Activated T-cell treated with anti-CD3 and anti-CD28 coated beads for 4 hours (primary cell): ENCODE measurements at places on chromosomes 7 and 10.

GRCh38 chr7:14858410-14858809 lies 44.1 kb downstream of the DGKB start:
- no peak for DNase-seq

DNA sequence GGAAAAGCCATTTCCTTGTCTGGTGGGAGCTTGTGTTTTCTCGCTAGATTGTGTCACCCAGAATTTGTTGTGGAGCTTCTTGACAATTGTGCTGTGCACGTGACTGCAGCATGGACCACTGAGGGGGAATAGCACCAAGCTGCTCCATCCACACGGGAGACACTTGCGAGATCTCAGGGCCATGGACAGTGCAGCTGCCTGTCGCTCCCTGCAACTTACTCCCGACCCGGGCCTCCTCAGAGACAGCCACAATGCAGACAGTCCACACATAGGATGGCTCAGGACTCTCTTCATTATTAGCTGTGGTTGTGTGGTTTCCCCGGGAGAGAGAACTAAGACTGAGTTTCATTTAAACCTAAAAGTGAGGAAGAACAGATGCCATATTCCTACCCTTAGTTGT lies 673.2 kb upstream of the GALNT17 start:
- DNase-seq: no peak

GRCh38 chr10:80660736-80661135 lies 123.0 kb downstream of the SH2D4B start:
- no peak for DNase-seq

- DNase-seq: no peak
Measured at GRCh38 chr7:84218681-84219080, 24.1 kb upstream of the SEMA3A start.

DNA sequence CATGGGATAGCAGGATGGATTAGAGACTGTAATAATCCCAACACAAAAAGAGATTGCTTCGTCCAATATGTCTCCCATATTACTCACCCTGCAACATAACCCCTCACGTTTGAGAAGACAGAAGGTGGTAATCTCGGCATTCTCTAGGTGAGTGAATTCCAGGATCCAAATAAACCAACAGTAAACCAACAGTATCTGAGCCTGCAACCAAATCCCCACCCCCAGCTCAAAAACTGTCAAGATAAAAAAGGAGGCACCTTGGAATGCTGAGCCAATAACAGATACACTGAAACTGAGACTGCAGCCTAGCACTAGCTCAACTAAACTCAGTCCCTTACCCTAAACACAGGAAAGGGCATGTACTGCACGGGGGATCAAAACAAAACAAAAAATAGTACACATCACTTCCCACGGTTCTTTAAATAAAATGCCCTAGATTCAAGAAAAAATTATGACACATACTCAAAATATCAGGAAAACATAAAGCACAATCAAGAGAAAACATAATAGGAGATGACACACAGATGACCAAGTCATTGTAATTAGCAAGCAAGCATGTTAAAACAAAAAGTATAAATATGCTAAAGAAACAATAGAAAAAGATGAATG lies 28.0 kb downstream of the IPMK start:
- no peak for DNase-seq

DNA sequence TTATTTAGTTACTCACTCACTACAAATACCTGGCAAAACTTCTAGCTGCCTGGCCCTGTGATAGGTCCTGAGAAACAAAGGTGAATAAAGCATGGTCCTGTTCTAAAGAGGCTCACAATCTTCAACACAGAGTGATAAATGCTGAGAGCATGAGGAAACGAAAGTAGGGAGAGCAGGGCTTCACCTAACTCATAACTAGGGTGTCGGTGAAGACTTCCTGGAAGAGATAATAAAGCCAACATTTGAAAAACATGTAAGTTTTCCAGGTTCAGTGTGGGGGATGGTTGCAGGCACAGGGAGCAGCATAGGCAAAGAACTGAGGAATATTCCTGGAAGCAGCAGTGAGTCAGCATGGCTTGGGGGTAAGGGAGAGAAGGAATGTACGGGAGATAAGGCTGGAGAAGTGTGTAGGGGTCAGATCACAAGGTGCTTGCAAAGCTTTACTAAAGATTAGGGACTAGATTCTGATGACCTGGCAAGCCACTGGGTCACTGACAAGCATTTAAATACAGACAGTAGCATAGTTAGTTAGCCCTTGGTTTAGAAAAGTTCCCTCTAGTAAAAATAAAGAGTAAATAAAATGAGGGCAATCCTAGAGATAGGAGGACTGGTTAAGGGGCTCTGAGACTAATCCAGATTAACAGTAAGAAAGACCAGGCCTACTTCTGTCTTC lies 5.1 kb downstream of the KEL start:
- DNase-seq: no peak

DNA sequence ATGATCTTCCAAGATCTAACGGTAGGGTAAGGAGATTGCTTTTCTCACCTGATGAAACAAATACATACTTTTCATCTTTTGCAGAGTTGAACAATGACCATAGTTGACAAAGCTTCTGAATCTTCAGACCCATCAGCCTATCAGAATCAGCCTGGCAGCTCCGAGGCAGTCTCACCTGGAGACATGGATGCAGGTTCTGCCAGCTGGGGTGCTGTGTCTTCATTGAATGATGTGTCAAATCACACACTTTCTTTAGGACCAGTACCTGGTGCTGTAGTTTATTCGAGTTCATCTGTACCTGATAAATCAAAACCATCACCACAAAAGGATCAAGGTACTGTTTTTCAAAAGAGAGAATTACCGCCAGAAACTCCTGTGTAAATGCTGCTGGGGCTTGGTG lies 79.9 kb downstream of the ANKRD61 start:
- DNase-seq: no peak

GRCh38 chr7:1151156-1151555 lies 8.8 kb downstream of the ZFAND2A start:
- DNase-seq: no peak

GRCh38 chr10:16901106-16901505 lies 83.9 kb upstream of the RSU1 start:
- DNase-seq: no peak

GRCh38 chr7:121084748-121085336 lies 96.3 kb downstream of the CPED1 start:
- no peak for DNase-seq

DNA sequence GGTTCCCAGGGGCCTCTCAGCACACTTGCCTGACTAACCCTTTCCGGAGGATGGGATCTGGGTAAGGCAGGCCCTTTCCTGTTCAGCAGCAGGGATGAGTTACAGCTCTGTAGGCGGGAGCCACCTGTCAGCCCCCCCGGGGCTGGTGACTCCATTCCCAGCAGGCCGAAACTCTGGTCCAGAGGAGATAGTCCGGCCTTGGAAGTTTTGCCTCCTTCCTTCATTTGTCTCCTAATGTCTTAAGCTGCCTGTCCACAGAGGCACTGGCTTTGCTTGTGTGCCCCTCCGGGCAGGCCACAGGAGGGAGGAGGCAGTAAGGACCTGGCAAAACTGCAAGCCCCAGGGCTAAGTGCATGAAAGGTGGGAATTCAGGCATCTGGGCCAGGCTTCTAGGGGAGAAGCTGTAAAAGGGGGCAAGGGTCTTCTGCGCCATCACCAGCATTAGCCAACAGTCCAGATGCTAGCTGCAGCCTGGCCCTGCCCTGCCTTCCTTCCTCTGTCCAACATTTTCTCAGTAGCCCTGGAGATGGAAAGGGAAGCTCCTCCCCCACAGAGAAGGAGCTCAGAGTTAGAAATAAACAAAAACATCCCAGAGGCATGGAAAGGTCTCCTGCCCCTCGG lies 1.2 kb downstream of the ADIRF start:
- no peak for DNase-seq

DNA sequence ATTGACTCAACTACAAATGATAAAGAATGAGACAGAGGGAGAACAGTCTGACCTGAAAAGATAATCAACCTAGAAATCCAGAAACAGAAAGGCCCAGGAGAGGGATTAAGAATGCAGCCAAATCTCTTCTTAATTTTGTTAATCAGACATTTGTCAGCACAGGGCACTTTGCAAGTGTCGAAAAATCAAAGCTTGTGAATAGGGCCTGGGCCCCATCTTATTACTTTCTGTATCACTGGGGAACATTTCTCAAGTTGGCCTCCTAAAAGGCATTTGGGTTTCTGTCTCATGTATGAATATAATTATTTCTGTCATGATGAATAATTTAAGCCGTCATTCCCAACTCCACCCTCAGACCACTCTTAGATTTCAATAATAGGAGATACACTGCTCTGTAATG lies 308.4 kb upstream of the PRKCQ start:
- no peak for DNase-seq

- no peak for DNase-seq
Measured at GRCh38 chr10:96047004-96047649, 3.7 kb downstream of the CCNJ start.

GRCh38 chr7:137970253-137970975 lies 31.5 kb downstream of the CREB3L2 start:
- DNase-seq: no peak

DNA sequence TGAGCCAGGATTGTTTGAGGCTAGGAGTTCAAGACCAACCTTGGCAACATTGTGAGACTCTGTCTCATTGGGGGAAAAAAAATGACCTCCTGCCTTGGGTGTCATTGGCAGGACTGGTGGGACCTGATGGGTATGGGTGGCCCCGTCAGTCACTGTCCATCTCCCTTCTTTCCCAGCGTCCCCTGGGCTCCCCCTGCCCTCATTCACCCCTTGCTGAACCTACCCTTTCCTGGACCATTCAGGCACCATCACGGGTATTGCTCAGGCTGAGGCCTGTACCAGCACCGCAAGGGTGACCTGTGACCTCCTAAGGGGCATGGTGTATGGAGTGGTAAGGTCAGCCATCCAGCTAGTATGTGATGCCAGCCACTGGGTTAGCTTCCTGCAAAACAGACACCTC lies 19.4 kb downstream of the ASL start:
- DNase-seq: no peak

DNA sequence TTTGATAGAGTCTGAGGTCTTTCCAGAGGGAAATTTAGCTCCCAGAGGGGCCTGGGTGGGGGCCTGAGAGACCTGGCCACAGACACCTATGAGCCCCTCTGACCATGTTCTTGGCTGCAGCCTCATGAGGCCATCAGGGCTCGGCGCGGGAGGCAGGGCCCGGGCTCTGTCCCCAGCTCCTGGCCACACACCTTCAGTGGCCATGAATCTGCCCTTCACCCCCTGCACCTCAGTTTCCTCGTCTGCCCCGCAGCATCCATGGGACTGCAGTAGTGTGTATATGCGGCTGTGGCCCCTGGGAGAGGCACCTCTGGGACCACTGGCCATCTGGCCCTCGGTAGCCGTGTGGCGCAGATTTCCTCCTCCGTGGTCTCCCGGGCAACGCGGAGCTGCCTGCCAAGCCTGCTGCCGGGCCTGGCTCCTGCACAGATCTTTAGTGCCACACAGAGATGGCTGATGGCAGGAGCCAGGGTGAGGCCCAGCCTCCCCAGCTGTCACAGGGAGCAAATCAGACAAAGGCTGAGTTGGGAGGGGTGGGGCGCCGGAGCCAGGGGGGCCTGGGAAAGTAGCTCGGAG lies 23.6 kb upstream of the ADCYAP1R1 start:
- no peak for DNase-seq

GRCh38 chr7:141012044-141012685 lies 2.6 kb downstream of the MRPS33 start:
- DNase-seq: peak; percentile 76

GRCh38 chr10:25831080-25831479 lies 102.9 kb upstream of the MYO3A start:
- DNase-seq: no peak

GRCh38 chr7:70595370-70595754 lies 536.6 kb upstream of the GALNT17 start:
- DNase-seq: no peak

DNA sequence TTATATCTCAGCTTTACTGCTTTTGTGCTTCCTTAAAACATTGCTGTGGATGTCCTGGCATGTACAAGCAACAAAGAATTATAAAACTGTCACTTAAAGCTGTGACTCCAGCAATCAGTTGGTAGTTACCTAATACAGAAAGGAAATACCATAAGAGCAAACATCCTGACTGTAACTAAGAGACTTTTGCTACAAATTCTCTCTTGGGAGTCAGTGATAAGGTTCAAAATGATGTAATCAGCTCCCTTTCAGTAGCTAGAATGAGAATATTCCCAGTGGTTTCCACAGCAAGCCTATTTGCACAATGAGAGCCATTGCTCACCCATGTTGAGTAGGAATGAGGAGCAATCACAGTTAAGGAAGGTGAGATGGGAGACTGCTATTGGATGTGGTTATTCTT lies 7.6 kb downstream of the PNLIPRP1 start:
- no peak for DNase-seq

GRCh38 chr10:58892031-58892531 lies 284.4 kb upstream of the PHYHIPL start:
- no peak for DNase-seq

DNA sequence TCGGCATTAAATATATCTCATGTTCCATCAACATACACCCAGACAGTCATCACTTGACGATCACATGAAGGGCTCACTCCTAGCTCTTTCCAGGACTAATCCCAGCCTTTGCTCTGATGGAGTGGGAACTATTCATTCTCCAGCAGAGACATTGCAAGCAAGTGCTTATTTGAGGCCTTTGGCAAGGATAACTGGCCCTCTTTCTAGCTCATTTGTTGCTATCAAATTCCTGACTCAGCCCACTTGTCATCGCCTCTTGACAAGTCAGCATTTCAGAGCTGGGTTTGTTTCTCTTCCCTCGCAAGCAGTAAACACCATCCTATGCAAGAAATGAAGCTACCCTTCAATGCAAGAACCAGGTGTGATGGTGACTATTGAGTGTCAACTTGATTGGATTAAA lies 1165.7 kb upstream of the AUTS2 start:
- DNase-seq: no peak

- no peak for DNase-seq
Measured at GRCh38 chr7:143406002-143406357, 2.7 kb downstream of the EPHA1 start.

DNA sequence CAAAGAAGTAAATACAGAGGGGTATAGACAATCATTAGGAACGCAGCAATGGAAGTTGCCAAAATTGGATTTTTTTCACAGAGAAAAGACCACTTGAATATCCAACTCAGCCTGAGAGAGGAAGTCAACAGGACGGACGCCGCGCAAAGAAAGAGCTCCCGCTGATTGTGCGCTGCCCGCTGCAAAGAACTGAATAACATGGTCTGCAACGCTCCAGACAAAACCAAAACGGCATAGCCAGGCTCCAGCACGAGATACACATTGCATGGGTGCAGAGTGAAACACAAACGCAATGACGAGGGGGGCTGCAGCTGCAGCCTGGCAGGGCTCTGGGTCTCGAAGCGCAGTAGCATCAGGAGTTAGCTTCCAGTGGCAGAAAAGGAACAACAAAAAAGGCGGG lies 113.9 kb upstream of the MGMT start:
- DNase-seq: no peak

DNA sequence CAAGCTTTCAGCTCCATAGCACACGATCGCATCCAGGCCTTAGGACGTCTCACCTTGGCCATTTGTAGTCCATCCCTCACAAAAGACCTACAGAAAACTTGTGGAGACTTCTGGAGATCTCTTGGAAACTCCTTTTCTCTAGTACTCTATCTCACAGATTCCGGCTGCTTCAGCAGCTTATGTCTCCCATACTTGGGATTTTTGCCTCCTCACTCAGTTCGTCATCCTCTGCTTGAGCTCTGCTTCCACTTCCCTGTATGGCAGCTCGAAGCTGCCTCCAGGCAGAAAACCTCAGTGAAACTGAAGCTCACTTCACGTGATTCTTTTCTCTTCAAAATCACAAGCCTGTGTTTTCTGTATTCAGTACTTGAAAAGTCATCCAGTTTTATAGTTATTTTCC lies 178.7 kb upstream of the GDF10 start:
- no peak for DNase-seq
